ENCODE measurements at places on chromosomes 7 and 10. TPM values are rescaled to one million over a fixed set of nuclear protein-coding genes. Genes with fewer than 3 reads are reported as not detected.

PIP gene
- total RNA-seq, result not detected

STOX1 gene
- total RNA-seq, result 1.2 TPM

PHYHIPL gene
- total RNA-seq, result not detected

TLL2 gene
- total RNA-seq, result 3.3 TPM

AOC1 gene
- total RNA-seq, result 2.8 TPM

HUS1 gene
- 17.1 TPM for total RNA-seq

TLX1 gene
- not detected for total RNA-seq

NRAP gene
- total RNA-seq, result not detected

GNAT3 gene
- not detected for total RNA-seq

FRAT1 gene
- 1.1 TPM for total RNA-seq

VSTM4 gene
- 0.29 TPM for total RNA-seq

OIT3 gene
- not detected for total RNA-seq

ASB13 gene
- total RNA-seq, result 12.3 TPM

HPSE2 gene
- total RNA-seq, result not detected

SLC26A5 gene
- total RNA-seq, result not detected

LIPF gene
- total RNA-seq, result not detected

SPDYE8 gene
- not detected for total RNA-seq

UCMA gene
- total RNA-seq, result not detected

C7orf33 gene
- total RNA-seq, result not detected

ZNF248 gene
- total RNA-seq, result 4.0 TPM

AVL9 gene
- 56.7 TPM for total RNA-seq

ERVW-1 gene
- not detected for total RNA-seq

RTKN2 gene
- total RNA-seq, result 7.1 TPM

CALCR gene
- total RNA-seq, result not detected

STEAP4 gene
- total RNA-seq, result 0.80 TPM

GDF2 gene
- not detected for total RNA-seq

CPA5 gene
- not detected for total RNA-seq

EN2 gene
- not detected for total RNA-seq

CYP3A7 gene
- 0.12 TPM for total RNA-seq

FAM25C gene
- not detected for total RNA-seq

GJD4 gene
- not detected for total RNA-seq

TFPI2 gene
- 144 TPM for total RNA-seq

PAX4 gene
- total RNA-seq, result not detected

ELFN1 gene
- 0.23 TPM for total RNA-seq

CPEB3 gene
- 0.58 TPM for total RNA-seq

EIF3B gene
- 244 TPM for total RNA-seq

JAKMIP3 gene
- under 0.01 TPM for total RNA-seq

IDI2 gene
- not detected for total RNA-seq

MAP3K8 gene
- total RNA-seq, result 4.8 TPM

SCART1 gene
- total RNA-seq, result 1.3 TPM

GRM3 gene
- not detected for total RNA-seq

TSPAN13 gene
- total RNA-seq, result 21.7 TPM

CFAP69 gene
- total RNA-seq, result 0.51 TPM

MSANTD7 gene
- 13.2 TPM for total RNA-seq

GIMAP1 gene
- not detected for total RNA-seq

TAC1 gene
- 4.4 TPM for total RNA-seq

PTPRZ1 gene
- total RNA-seq, result not detected

DMBT1 gene
- total RNA-seq, result not detected

CYP2C8 gene
- total RNA-seq, result 0.07 TPM

CRYGN gene
- not detected for total RNA-seq

CCDC6 gene
- 28.8 TPM for total RNA-seq

SLC29A4 gene
- total RNA-seq, result 8.2 TPM
